ENCODE measurements at places on chromosomes 3 and 15.

- DNase-seq: no peak
Measured at GRCh38 chr3:69568458-69568857, 170.8 kb upstream of the MITF start.

DNA sequence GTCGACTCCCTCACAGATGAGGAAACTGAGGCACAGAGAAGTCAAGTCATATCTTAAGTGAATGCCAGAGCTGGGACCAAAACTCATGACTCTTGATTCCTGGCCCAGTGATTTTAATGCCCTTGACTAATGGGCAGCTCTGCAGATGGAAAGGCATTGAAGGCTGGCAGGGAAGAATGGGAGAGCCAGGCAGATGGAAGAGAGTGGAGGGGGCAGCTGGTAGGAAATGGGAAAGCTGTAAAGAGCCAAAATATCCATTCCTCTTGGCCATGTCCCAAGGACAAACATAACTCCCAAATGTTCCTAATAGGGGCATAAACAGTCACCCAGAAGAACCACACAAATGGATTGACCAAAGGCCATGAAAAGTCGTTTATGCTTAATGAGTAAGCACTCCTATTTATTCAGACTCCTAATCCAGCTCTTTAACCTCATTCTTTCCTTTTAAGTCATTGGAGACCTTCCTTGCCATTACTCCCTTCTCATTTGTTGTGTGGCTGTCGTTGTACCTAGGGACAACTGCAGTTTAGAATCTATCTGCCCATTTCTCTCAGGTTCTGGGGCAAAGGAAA lies 330.5 kb upstream of the ROPN1 start:
- DNase-seq: no peak

DNA sequence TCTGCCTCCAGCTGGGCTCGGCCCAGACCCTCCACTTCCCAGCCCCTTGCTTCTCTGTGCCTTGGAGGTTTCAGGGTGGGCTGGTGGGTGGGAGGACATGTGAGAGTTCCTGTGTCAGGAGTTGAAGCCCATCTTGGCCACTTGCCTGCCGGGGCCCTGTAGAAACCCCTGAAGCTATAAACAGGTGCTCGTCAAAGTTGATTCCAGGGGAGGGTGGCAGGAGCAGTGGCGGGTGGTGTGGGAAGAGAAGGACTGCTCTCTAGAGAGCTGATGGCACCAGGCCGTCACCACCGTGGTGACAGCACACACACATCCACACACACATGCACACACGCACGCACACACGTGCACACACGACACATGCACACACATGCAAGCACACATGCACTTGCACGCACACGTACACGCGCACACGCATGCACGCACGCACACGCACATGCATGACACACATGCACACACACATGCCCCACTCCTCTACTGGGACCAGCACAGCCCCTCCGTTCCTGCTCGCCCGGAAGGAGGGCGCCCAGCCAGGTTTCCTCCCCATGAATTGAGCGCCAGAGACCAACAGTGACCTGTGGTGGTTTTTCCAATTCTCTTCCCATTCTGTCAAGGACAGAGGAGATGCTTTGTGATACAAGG lies 56.3 kb upstream of the CGNL1 start:
- no peak for DNase-seq

GRCh38 chr15:101206176-101206591 lies 45.7 kb downstream of the CHSY1 start:
- DNase-seq: no peak

- no peak for DNase-seq
Measured at GRCh38 chr15:37028625-37029296, 71.6 kb downstream of the MEIS2 start.

DNA sequence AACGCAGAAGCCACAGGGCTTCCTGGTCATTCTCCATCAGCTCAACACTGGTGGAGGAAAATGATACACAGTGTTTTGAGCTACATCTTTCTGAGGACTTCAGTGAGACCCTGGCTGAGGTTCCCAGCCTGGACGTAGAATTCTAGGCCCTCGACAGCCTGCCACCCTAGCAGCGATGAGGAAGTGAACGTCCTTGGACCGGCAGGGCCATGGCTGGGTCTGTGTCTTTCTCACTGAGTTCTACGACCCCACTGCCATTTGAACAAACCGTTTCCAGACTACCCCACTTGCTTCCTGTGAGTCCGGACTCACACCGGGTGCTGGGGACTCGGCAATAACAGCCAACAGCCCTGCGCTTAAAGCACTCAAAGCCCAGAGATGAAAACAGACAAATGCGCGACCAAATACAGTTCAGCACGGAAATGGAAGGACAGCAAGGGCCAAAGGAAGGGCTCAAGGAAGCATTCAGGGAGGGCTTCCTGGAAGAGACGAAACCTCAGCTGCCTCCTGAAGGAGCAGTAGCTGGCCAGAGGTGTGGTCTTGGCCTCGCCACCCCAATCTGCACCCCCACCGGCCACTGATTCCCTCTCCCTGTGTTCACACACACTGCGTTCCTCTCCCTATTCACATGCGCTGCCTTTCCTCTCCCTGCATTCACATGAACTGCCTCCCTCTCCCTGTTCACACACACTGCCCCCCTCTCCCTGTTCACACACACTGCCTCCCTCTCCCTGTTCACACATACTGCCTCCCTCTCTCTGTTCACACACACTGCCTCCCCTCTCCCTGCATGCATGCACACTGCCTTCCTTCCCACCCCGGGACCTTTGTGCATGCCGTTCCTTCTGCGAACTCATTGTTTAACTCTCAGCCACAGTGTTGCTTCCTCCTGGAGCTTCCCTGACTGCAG lies 136.3 kb upstream of the PRR20G start:
- DNase-seq: no peak

DNA sequence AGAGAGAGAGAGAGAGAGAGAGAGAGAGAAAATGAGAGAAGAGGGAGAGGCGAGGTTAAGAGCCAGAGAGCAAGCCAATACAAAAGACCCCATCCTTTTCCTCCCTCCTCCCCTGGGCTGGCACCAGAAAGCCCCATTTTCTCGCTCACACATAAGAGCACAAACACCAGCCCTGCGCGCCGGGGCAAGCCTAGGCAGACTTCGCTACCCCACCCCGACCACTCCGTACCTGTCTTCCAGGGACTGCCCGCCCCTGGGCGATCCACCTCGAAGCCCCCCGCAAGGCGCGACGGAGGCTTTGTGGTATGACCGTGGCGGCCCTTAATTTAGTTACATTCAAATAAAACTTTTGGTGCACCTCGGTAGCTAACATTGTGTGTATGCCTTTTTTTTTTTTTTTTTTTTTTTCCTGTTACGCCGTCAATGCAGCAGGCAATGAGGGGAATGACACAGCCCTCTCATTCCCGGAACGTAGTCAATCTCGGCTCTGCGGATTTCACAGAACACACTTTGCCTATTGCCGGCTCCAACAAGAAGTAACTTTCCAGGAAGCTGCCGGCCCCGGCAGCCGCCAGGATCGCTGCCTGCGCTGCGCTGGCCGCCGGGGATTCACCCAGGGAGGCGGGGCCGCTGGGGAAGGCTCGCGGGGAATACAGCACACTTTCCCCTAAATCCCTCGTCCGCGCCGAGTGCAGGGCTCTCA lies 7.7 kb downstream of the BCL6 start:
- DNase-seq: no peak

- peak; percentile 5 for DNase-seq
Measured at GRCh38 chr3:86954226-86954625, 36.7 kb downstream of the VGLL3 start.

DNA sequence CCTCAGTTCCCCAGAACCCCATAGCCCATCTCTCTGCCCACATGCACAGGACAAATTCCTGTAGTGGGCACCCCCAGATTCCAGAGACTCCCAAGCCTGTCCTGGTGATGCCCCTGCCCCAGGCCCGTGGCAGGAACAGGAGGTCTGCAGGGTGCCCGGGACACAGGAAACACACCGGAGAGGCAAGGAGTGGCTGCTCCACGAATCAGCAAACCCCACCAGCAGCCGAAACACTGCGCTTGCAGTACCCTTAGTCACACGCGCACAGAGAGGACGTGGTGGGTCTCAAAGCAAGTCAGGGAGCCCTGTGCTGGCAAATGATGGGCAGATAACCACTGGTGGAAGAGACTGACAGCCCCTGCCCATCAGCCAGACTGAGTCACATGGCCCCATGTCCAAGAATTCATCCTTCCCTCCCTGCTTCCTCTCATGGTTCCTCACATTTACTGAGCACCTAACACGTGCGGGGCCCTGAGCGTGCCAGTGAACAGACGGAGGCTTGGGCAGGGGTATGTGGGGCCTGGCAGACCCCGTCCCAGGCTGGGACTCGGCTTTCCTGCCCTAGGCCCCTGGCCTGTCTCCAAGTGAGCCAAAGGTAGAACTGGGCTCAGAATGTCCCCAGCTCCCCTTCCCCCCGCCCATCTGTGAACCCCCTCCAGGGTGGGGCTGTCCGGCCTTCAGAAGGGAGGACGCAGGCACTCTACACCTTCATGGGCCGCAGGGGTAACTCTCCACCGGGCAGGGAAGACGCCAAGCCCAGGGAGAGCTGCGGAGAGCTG lies 130.4 kb upstream of the IQSEC1 start:
- no peak for DNase-seq

DNA sequence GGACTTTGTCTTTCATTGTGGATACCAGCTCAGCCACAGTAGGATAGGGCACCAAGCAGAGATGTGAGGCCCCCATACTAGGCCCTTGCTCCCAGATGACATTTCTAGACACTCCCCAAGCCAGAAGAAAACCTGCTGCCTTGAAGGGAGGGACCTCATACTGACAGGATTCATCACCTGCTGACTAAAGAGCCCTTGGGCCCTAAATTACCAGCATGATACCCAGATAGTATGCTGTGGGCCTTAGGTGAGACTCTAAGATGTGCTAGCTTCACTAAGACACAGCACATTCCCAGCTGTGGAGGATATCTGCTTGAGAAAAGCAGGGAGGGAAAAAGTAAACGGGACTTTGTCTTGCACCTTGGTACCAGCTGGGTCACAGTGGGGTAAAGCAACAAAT lies 324.0 kb downstream of the TBL1XR1 start:
- DNase-seq: no peak

DNA sequence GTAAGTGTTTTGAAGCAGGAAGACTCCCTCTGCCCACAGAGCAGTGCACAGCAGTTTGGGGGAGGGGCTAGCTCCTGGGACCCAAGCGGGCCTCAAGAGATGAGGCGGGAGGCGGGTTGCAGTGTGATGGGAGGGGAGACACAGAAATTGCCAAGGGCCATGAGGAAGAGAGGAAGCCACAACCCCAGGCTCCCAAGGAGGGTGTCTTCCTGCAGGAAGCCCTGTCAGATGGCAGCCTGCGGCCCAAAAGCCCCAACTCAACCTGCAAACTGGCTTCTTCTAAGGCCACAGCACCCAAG lies 7.3 kb upstream of the ISLR2 start:
- DNase-seq: peak; percentile 75

DNA sequence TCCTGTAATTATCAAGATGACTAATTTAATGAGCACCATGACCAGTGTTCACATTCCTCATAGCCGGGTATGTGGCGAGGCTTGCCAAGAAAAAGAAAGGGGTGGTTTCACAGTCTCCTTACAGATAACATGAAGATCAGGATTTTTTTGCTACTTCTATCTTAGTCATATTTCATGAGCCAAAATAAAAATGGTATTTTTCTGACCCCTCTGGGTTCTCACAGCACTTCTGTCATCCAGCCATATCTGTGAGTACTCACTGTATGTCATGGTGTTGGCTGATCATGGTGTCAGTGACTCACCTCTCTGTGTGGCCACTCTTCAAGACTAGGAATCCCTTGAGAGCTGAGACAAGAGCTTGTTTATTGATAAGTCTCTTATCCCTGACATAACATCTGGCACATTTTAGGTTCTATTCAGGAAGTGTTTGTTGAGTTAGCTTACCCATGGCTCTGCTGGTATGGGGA lies 130.5 kb upstream of the LMCD1 start:
- DNase-seq: no peak

- no peak for DNase-seq
Measured at GRCh38 chr3:64739971-64740631, 52.3 kb upstream of the ADAMTS9 start.

- DNase-seq: no peak
Measured at GRCh38 chr15:49985463-49985862, 133.6 kb downstream of the ATP8B4 start.

GRCh38 chr15:100710744-100711515 lies 108.5 kb downstream of the ASB7 start:
- DNase-seq: no peak

DNA sequence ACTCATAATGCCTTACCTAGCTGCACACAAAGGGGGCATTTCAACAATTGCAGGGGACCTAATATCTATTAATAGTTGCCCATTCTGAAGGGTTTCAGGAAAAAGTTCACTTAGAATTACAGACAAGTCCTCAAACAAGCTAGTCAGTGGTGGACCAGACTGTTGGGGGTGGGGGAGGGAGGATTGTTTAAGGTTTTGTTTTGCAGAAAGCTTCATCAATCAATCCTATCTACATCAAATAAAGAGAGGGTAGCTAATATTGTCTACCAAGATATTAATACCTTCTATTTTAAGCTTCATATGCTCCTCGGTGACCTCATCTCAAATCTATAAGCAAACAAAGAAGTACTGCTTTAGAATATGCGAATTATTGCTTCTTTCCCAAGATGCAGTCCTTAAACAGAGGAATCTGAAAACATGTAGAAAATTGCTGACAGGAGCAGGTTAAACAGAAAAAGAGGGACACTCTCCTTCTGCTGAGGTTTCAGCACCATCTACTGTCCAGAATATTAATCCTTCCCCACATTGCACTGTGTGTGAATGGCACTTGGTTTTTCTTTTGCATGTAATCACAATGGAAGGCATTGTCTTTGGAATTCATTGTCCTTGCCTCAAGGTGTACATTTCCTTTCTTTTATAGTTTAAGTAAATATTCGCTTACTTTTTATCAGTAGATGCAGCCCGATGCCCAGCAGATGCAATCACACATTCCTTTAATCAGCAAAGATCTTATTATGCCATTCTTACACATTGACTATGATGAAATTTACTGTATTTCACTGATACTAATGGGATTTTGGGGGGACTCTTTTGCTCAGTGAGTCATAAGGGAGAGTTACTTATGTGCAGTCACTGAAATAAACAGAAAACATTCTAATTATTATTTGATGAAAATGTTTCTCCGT lies 94.7 kb downstream of the IL5RA start:
- peak; percentile 51 for DNase-seq

GRCh38 chr3:196518966-196519717 lies 4.0 kb upstream of the SMCO1 start:
- peak; percentile 86 for DNase-seq

DNA sequence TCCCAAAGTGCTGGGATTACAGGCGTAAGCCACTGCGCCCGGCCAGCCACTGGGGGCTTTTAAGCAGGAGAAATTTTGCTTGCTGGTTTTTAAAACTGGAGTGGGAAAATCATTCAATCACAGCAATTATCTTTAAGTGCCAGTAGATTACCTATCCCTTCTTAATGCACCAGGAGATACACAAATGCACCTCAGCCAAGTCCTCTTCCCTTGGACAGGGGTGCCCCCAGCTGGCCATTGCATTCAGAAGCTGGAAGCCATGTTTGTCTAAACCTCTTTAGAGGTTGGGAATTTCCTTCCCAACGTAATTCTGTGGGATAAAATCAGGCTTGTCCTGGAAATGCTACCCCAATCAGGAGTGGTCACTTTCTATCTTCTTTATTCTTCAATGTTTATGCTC lies 26.6 kb downstream of the MIX23 start:
- DNase-seq: peak; percentile 14

GRCh38 chr3:184429786-184430185 lies 49.9 kb downstream of the CHRD start:
- DNase-seq: no peak

Measured in RPMI8226 (cell line).